Ovary (tissue), 10 donors: ENCODE measurements at places on chromosomes 12 and 14.

DNA sequence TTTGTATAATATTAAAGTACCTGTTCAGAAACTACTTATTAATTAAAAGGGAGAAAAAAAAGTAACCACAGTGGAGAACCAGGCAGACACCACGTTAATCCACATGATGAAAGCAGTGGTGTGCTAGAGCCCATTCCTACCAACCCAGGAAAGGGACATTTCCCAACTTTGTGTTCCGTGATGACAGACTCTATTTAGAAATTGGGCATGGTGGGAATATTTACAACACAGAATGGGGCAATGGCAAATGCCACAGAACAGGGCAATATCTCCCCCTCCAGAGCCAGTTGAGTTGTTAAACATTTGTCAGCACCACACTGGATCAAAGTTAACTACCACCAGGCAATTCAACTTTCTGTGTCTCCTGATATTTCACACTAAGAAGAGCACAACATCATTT is 1.2 kb upstream of the HIGD1C start:
- no peak overlapping the region for H3K27ac ChIP-seq
- no peak for DNase-seq
- no peaks in the 10 kb centered on the region for H3K27me3 ChIP-seq
- H3K4me1 ChIP-seq: no peaks in the 10 kb centered on the region
- no peak overlapping the region for H3K4me3 ChIP-seq
- H3K36me3 ChIP-seq: no peaks in the 10 kb centered on the region

DNA sequence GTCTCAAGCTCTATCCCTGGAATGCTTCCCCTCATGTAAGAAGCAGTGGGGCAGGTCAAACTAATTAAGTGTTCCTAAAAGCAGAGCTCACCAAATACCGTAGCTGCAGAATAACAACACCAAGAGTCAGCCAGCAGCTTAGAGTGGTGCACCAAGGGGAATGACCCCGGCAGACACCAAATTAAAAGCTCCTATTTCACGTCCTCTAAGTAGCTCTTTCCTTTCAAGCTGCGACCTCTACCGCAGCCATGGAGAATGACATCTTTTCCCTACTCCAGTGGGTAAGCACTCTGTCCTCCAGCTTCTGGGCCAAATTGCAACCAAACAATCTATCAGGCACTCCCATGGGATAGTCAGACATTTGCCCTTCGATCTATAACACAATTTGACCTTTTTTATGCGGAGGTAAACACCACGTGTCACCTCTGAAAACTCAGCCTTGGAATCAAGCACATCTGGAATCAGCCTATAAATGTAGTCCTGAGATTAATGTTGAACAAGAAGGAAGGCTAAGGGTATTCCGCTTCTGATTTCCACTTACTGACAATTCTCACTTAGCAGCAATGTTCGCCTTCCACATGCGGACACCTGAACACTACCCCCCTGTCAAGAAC is 67.6 kb upstream of the CDKN3 start:
- no peaks in the 10 kb centered on the region for H3K36me3 ChIP-seq
- no peak overlapping the region for H3K27ac ChIP-seq
- H3K4me3 ChIP-seq: no peak overlapping the region
- DNase-seq: peak; percentile 45
- no peaks in the 10 kb centered on the region for H3K4me1 ChIP-seq
- no peaks in the 10 kb centered on the region for H3K27me3 ChIP-seq

GRCh38 chr14:69005432-69006148 is 26.5 kb upstream of the ACTN1 start:
- H3K36me3 ChIP-seq: no peaks in the 10 kb centered on the region
- H3K4me1 ChIP-seq: no peaks in the 10 kb centered on the region
- H3K4me3 ChIP-seq: no peak overlapping the region
- DNase-seq: peak; percentile 39

DNA sequence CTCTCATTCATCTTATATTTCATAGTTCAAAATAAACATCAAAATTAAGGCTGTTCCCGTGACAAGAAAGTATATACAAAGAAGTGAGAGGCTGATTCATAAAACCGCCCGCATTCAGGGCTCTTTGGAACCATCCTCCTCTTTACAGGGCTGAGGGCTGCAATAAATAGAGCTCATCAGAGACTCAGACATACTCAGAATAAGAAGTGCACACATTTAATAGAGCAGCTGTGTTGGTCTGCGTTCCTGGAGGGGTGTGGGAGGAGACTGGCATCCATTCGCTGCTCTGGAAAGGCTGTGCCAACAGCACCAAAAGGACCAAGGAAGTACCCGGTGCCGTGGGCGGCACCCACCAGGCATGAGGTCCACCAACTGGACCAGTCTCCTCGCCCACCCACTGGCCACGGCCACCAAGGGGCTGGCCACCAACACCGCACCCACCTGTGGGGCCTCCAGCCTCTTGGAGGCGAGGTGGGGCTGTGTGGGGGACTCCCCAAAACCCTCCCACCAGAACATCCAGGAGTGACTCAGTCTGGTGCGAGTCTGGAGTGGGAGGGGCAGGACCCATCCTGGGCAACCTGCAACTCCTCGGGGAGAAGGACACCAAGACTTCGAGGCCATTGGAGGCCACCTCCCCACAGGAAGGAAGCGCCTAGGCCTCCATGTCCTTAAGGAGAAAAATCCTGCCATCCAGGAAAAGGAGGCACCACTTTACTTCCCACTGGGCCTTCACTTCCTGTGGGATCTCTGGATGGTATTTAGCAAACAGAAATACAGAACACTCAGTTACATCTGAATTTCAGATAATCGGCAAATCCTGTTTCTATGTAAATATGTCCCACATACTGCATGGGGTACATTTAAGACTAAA is 32.7 kb downstream of the VCPKMT start:
- no peak overlapping the region for H3K27ac ChIP-seq
- no peaks in the 10 kb centered on the region for H3K36me3 ChIP-seq
- no peaks in the 10 kb centered on the region for H3K4me1 ChIP-seq
